ENCODE measurements at places on chromosomes 1 and 21. TPM values are rescaled to one million over a fixed set of nuclear protein-coding genes. Genes with fewer than 3 reads are reported as not detected.

- H3K4me1 ChIP-seq, result peaks cover 3% of the 10 kb centered on the region
- no peak for DNase-seq
- no peaks in the 10 kb centered on the region for H3K36me3 ChIP-seq
- no peaks in the 10 kb centered on the region for H3K27me3 ChIP-seq
Measured at GRCh38 chr1:98366343-98366742, 295.2 kb upstream of the SNX7 start.

- no peak overlapping the region for H3K27ac ChIP-seq
- H3K4me3 ChIP-seq, result no peak overlapping the region
- H3K36me3 ChIP-seq, result no peaks in the 10 kb centered on the region
- no peak for DNase-seq
Measured at GRCh38 chr1:100414693-100415497, 62.6 kb downstream of the CDC14A start.

Gene DNM3
- 3.6 TPM for total RNA-seq

DNA sequence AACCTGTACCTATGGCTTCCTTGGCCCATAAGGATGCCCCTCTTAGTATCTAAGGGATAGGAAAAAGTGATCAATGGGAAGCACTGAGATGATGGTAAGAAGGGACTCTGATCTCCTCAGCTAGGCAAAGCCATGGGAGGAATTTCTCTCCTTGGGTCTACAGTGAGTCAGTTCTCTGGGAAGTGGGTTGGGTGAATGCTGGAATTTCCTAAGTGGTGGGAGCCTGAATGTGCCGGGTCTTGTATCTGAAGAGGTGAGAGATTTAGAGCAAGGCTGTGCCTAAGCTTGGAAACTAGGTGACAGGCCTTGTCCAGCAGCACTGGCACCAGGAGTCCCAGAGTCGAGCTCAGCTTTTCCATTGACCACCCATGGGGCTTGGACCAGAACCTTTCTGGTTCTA lies 96.3 kb upstream of the SLC2A1 start:
- peaks cover 16% of the 10 kb centered on the region for H3K27me3 ChIP-seq
- H3K36me3 ChIP-seq, result no peaks in the 10 kb centered on the region
- no peak overlapping the region for H3K4me3 ChIP-seq
- DNase-seq, result no peak
- H3K4me1 ChIP-seq, result no peaks in the 10 kb centered on the region

Gene NFASC
- not detected for total RNA-seq

Gene FAM89A
- total RNA-seq, result 24.0 TPM

GRCh38 chr1:43069461-43070050 lies 102.5 kb downstream of the EBNA1BP2 start:
- H3K36me3 ChIP-seq, result no peaks in the 10 kb centered on the region
- no peak for DNase-seq
- H3K27me3 ChIP-seq, result no peaks in the 10 kb centered on the region
- no peaks in the 10 kb centered on the region for H3K4me1 ChIP-seq
- H3K27ac ChIP-seq, result no peak overlapping the region

Gene RGS21
- total RNA-seq, result not detected

Gene OR10J1
- not detected for total RNA-seq

GRCh38 chr1:25494952-25495351 lies 48.5 kb upstream of the LDLRAP1 start:
- no peak overlapping the region for H3K27ac ChIP-seq
- no peaks in the 10 kb centered on the region for H3K27me3 ChIP-seq
- DNase-seq, result no peak
- no peaks in the 10 kb centered on the region for H3K4me1 ChIP-seq
- H3K36me3 ChIP-seq, result peaks cover 27% of the 10 kb centered on the region

All from endothelial cell of umbilical vein (primary cell).